Thyroid gland (tissue), 4 donors: ENCODE measurements at places on chromosomes 16 and 17.

DNA sequence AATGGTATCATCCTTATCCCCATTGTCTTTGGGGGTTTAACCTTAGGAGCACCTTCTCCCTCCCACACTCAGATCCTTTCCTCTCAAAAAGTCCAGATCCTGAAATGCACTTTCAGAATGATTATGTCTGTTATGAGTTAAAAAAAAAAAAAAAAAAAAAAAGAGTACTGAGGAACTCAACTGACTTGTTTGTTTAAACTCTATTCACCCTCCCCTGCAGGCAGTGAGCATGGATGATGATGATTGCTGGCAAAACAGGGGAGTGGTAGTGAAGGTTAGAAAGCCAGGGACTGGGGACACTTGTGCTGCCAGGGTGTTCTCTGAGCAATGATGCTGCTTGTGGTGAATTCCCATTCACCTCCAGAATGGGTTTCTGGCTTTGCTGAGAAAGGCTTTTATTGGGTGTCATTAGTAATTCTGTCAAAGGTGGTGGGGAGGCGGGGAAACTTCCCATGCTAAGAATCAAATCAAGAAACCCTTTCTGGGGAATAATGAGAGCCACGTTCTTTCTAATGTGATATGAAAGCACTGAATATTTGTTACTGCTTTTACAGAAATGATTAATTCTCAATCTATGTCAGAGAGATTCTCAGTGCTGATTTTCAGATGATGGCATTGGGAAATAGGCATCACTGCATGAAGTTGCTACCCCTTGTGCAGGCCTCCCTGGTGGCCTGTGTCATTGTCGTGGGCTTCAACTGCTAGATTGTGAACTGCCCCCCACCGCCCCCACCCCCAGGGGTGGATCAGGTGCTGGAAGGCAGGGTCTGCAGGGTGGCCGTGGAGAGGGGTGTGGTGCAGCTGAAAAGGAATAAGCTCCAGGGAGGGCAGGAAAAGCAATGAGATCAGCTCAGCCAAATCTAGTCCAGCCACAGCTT lies 14.1 kb downstream of the CCL4 start:
- DNase-seq, result no peak

DNA sequence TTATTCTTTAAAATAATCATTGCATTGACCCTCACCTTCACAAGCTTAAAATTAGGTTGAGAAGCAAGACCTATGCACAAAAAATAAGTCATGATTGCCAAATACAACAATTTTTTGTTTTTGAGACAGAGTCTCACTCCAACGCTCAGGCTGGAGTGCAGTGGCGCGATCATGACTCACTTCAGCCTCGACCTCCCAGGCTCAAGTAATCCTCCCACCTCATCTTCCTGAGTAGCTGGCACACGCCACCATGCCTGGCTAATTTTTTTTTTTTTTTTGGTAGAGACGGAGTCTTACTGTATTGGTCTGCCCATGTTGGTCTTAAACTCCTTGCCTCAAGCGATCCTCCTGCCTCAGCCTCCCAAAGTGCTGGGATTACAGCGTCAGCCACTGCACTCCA lies 24.2 kb downstream of the ZNF652 start:
- peak; percentile 42 for DNase-seq

GRCh38 chr16:63200940-63201339 lies 1164.7 kb upstream of the CDH8 start:
- no peak for DNase-seq

GRCh38 chr17:60353773-60354172 lies 38.2 kb downstream of the USP32 start:
- DNase-seq, result no peak
